ENCODE measurements at places on chromosomes 7 and 10.
A peak's percentile ranks its signal among the peaks of the same experiment; 100 is the strongest.

DNA sequence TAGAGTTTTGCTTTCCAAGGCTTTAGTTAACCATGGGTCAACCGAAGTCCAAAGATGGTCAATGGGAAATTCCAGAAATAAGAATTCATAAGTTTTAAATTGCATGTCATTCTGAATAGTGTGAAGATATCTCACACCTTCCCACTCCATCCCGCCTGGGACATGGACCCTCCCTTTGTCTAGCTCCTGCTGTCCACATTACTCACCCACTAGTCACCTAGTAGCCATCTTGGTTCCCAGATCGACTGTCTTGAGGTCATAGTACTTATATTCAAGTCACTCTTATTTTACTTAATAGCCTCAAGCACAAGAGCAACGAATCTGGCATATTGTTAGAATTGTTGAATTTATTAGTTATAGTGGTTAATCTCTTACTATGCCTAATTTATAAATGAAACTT, 366.6 kb downstream of the PRPF18 start:
- DNase-seq: no peak

DNA sequence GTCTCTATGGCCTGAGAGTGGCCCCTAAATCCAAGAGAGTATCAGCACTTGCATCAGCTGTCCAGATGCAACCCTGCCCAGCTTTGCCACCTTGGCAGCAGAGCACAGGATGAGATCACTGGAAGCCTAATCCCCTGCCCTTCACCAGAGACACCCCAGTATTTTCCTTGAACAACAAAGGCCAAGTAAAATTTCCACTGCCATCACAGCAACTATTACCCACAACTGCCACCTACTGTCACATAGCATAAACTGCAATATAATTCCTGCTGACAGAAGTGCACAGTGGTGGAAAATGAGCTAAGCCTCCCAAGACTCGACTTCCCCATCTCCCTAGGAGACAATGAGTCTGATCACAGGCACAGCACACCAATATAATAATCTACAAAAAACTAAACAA, 462.8 kb upstream of the ZWINT start:
- peak; percentile 22 for DNase-seq

DNA sequence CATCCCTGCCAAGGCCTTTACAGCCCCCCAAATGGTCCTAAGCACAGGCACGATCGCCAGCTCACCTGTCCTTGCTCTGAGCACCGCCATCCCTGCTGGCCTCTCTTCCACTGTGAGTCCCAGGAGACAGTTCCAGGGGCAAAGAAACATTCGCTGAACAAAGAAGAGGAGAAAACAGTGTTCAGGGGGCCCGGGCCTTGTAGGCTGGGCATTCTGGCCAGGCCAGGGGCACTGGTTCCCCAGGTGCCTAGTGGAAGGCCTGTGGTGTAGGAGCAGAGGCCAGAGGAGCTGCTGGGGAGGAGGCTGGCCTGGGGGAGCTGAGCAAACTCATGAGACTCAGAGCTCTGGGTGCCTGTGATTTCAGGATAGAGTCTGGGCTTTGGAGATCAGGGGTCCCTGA, 22.6 kb downstream of the AQP1 start:
- no peak for DNase-seq

DNA sequence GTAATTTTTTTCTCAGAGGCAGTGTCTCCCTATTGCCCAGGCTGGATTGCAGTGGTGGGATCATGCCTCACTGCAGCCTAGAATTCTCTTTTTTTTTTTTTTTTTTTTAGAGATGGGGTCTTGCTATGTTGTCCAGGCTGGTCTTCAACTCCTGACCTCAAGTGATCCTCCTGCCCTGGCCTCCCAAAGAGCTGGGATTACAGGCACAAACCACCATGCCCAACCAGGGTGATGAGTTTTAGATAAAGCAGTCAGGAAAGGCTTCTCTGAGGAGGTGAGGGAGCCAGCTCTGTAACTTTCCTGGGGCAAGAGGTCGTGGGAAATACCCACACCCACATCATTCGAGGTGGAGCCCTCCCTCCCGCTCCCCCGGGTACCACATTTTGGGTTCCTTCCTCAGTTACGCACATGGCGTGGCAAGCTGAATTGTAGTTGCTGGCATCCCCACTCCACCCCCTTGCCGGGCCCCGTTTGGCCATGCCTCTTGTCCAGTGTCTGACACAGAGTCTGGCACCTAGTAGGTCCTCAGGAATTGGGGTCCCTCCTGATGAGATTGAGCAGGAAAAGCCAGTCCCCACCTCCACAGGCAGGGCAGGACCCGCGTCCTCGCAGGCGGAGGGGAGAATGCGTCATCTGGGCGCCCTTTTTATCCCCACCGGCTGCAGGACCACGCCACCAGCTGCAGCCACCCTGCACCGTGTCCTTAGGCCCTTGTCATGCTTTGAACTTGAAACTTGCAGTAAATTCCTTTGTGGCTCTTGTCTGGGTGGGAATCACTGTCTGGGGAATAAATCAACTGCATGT, 43.4 kb downstream of the CLIP2 start:
- no peak for DNase-seq

DNA sequence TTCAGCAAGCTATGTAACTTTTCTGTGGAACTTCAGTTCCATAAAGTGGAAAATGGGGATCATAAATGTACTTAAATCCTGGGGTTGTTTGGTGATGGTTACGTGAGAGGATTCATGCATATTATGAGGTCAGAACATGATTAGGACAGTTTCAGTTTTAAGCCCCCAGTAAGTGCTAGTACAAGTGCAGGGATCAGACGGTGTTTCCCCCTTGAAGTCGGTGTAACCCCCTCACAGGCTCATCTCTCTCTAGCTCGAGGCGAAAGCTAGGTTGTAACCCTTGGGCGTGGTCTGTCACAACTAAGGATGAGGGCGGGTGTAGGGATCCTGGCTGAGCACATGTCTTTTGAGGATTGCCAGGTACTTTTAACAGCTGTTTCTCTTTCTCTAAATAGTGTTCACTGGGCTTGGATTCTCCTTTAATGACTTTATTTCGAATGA, 84.7 kb downstream of the SPAG6 start:
- DNase-seq: no peak

- DNase-seq: no peak
These were observed 188.6 kb downstream of the DIP2C start for GRCh38 chr10:500876-501275.

DNA sequence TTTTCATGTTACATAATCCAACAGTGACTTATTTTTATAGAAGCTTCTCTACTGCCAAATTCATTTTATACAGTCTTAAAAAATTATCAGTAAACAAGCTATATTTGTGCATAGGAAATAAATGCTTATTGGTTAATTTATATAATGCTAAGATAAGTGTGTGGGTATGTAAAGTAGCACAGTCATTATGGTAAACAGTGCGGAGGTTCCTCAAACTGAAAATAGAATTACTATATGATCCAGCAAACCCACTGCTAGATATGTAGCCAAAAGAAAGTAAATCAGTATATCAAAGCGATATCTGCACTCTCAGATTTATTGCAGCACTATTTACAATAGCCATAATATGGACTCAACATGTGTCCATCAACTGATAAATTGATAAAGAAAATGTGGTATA, 71.1 kb downstream of the ATRNL1 start:
- DNase-seq: no peak

DNA sequence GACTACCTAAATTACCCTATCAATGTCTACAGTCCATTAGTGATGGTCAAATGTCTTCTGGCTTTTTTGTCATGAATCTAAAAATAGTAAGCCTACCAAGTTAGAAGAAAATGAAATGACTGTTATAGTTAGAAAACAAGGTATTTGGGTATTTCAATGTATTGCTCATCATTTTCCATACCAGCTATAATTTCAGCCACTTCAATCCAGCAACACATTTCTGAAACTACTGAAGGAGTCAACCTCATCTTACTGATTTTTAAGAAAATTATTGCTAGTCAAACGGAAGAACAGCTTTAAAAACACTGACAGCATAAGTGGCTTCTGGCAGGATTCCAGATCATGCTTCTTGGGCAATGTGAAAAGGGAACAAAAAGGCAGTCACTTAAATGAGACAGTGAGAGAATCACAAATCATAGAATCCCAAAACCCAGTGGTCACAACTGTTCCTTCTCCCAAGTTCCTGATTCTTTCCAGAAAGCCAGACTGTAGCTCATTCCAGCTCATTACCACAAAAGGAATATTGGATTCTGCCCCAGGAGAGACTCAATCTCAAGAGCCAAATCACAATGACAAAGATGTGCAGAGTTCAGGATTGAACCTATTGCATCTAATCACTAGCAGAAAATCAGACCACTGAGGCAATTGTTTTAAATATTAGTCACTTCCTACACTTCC, 61.2 kb upstream of the LRRN3 start:
- no peak for DNase-seq

DNA sequence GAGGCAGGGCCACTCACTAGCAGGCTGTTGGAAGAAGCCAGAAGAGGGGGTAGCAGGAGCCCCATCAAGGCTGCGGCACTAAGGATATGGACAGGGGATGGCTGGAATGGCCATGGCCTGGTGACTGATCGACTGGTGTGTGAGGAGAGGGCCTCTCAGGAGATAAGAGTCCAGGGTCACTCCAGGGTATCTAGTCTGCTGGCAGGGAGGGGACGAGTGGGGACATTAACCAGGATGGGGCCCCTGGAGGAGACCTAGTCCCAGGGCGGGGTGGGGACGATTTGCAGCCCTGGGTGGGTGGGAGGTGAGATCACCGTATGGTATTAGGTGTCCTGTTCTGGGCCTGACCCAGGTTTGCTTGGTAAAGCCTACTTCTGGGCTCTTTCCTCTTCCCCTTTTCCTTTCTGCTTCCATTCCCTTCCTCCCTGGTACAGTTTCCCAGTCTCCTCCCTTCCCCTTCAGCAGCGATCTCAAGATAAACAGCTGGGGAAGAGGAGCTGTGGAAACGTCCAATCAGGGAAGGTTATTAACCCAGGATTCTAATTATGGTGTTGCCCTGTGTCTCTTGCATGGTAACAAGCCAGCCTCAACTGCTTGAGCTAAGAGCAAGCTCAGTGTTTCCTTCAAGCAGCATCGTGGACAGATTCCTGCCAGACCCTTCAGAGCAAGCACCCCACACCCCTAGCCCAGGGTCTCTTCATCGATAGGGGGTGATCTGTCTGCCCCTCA, 233.2 kb downstream of the RPS24 start:
- DNase-seq: no peak

DNA sequence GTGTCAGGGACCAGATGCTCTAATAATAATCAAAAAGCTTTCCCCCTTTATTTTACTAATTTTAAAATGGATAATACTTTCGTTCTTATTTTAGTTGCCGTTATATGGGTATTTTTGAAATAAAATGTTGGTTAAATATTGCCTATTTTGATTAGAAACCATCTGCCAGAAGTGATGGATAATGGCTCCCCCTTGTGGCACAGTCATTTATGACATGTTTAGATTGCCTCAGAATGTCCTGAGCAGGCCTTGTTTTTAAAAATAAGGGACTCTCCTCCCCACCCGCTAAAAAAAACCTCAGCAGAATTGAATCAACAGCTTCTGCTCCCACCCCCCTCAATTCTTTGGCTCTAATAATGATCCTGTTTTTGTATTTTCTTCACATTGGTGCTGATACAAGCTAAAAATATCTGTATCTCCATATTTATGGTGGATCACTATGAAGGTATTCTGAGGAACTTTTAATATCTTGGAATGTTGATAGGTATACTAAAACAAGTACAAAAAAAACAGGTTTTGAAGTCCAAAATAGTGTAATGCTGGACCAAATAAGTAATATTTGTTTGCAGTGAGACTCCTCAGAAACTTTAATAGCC, 38.8 kb downstream of the TMEM60 start:
- peak; percentile 94 for DNase-seq

DNA sequence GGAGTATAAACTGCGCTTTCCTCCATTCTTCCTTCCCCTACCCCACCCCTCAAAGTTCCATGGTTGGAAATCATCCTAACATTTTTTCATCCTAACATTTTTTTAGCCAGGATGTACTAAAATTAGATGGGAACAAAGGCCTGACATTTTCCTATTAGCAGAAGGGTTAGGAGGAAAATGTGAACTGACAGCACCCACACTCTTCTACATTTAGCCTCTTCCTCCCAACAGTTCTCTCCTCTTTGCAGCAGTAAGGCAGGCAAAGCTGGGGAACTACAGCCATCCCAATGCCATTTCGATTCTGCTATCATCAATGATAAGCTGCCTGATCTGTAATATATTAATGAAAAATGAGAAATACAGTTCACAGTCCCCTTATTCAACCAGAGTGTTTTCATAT, 11.4 kb upstream of the FAM53B start:
- no peak for DNase-seq

DNA sequence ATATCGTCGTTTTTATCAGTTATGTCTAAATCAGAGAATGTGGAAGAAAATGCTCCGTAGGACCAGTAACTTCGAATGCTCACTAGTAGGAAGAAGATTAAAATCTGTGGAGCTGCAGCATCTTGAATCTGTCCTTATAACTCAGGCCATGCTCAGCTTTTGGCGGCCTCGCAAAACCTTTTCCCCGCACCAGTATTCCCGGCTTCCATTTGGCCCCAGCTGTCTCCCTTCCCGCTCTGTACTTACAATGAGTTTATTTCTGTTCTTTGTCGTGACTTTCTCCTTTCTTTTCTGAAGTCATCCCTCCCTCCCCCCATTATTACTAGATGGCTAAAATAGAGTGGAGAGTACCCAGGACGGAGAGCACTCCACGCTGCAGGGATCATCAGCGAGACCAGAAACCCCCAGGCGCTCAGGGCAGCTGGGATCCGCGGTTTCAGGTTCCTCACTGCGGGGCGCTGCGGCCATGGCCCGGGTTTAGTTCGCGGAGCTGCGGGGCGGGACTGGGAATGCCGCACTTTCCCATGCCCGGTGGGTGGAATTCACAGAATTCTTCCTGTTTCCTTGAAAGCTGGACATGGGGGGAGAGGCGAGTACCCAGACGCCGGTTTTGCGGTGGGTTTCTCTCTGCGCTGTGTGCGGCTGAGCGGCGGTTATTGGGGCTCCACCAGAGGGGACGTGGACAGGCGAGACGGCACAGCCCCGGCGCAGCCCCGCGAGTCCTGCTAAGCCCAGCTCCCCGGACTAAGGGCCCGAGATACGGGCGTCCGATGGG, 183.5 kb downstream of the POM121L12 start:
- DNase-seq: no peak

DNA sequence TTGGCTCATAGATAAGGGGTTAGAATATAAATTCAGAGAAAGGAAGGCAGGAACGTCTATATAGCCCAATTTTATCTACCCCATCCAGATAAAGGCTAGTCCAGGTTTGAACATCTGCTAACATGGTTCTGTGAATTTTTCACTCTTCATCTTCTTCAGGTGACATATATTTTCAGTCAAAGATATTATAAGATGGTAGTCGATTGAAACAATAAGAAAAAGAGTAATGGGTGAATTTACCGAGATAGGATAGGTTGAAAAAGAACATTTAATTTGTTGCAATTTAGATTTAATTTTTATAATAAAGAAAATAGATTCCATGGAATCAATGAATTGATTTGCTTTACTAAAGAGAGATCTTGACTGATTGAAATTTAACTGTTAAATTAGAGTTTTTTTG, at the start of gene OR2F1:
Gene OR2F1, plus strand, starts transcription at position 301 of the 400 bp plus-strand sequence. CDS start 5,127 bp downstream, outside the sequence.
- no peak for DNase-seq
